ENCODE measurements at places on chromosomes 4 and X.

DNA sequence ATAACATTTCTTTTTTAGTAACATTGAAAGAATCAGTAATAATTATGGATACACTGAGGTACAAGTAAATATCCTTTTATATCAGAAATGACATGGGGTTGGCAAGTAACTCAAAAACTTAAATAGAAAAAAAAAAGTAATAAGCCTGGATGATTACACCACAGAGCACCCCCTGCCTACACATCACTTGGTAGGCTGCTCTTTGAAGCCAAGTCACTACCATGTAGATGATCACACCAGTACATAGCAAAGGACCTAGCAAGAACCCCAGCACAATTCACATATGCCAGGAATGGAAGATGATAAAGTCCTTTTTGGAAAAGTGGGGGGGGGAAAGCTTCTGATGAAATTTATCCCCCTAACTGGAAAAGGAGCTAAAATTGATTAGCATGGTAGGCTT is 56.9 kb downstream of the METTL14 start:
- DNase-seq, result no peak

GRCh38 chrX:40383969-40384368 is 196.8 kb upstream of the ATP6AP2 start:
- no peak for DNase-seq

GRCh38 chr4:79958466-79959264 is 114.4 kb downstream of the ANTXR2 start:
- DNase-seq, result no peak

DNA sequence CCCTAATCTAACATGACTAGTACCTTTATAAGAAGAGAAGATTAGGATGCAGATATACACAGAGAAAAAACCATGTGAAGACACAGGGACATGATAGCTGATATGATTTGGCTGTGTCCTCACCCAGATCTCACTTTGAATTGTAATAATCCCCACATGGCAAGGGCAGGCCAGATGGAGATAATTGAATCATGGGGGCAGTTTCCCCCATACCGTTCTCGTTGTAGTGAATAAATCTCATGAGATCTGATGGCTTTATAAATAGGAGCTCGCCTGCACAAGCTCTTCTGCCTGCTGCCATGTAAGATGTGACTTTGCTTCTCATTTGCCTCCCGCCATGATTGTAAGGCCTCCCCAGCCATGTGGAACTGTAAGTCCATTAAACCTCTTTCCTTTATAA is 364.3 kb downstream of the FBXW7 start:
- DNase-seq, result no peak

- DNase-seq, result peak; percentile 2
Measured at GRCh38 chr4:156169011-156169410, 215.3 kb upstream of the CTSO start.

GRCh38 chr4:15738877-15739276 is 36.0 kb downstream of the BST1 start:
- DNase-seq, result no peak

DNA sequence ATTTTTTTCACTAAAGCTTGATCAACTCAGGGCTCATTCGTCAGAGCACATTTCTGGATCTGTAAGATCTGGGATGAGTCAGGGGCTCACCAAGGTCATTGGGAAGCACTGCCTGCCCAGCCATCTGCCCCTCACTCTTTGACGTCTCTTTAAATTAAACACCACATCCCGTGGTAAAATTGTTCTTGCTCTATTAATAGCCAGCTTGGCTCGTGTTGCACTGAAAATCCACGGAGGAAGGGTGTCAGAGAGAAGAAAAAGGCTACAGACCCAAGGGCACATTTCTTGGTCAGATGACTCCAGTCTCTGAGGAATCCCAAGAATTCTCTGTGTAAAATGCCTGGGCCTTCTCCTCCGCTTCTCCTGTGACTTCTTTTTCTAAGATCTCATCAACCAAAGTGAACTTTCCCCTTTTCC is 45.7 kb upstream of the GATB start:
- DNase-seq, result no peak
